NCI-H1436 treated with DMSO at 0.1 percent for 48 hours (cell line): ENCODE measurements at places on chromosomes 7 and 10.

DNA sequence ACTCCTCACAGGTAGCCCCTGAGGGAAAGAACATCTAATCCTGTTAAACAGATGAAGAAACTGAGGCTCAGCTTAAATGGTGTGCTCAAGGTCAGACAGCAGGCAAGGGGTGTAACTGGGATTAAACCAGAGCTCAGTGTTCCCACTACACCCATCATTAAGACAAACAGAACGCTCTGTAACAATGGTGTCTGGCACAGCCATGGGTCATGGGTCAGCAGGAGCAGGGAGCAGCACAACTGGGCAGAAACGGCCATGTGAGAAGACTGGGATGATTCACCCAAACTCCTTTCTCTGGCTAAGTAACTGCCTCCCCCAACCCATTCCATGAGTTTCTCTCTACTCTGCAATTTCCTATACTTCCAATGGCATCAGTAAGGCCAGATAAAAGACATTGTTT is 85.5 kb upstream of the PDE1C start:
- DNase-seq: no peak

GRCh38 chr10:78739444-78740053 is 329.2 kb upstream of the ZMIZ1 start:
- DNase-seq: no peak

- no peak for DNase-seq
These were observed 36.6 kb upstream of the YAE1 start for GRCh38 chr7:39529582-39529981.

- peak; percentile 26 for DNase-seq
These were observed 22.7 kb downstream of the ARL3 start for GRCh38 chr10:102691285-102692066.

DNA sequence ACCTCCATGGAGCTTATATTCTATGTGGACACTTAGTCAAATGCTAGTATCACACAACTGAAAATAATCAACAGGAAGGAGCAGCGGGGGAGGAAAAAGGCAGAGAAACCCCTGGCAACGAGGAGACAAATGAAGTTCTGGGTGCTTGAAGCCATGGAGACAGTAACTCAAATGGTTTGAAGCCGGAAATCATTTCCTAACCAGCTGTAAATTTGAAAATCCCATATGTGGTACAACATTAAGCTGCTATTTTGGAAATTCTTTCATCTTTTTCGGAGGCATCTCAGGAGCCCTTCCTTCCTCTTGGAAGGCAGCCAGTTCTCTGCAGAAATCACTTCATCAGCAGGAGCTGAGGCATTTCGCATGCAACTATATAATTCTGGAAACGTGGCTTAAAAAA is 91.4 kb downstream of the PPP1R3C start:
- no peak for DNase-seq

DNA sequence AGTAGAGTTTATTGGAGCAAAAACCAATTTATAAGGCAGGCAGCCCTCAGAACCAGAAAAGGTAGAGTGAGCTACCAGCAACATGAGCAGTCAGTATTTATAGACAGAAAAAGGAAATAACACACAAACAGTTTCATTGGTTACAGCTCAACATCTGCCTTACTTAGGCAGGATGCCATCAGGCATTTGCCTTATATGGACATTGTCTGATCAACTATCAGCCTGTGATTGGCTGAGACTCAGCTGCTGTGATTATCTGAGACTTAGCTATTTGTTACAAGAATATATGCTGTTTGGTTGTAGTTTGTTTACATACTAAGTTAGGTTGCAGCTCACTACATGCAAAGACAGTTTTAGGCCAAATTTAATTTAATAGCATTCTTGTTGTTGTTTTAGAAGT is 60.4 kb upstream of the CDK1 start:
- DNase-seq: no peak

GRCh38 chr10:116766241-116766827 is 24.0 kb upstream of the HSPA12A start:
- no peak for DNase-seq

- no peak for DNase-seq
These were observed 21.9 kb upstream of the CREB5 start for GRCh38 chr7:28390426-28390825.

DNA sequence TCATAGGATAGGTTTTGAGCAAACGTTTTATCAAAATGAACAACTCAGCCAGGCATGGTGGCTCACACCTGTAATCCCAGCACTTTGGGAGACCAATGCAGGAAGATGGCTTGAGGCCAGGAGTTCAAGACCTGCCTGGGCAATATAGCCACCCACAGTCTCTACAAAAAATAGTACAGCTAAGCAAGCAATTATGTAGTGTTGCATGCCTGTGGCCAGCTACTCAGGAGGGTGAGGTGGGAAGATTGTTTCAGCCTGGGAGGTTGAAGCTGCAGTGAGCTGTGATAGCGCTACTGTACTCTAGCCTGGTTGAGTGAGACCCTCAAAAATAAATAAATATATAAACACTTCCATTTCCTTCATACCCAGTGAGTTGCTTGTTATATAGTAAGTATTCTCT is 67.1 kb downstream of the LSMEM1 start:
- DNase-seq: no peak

DNA sequence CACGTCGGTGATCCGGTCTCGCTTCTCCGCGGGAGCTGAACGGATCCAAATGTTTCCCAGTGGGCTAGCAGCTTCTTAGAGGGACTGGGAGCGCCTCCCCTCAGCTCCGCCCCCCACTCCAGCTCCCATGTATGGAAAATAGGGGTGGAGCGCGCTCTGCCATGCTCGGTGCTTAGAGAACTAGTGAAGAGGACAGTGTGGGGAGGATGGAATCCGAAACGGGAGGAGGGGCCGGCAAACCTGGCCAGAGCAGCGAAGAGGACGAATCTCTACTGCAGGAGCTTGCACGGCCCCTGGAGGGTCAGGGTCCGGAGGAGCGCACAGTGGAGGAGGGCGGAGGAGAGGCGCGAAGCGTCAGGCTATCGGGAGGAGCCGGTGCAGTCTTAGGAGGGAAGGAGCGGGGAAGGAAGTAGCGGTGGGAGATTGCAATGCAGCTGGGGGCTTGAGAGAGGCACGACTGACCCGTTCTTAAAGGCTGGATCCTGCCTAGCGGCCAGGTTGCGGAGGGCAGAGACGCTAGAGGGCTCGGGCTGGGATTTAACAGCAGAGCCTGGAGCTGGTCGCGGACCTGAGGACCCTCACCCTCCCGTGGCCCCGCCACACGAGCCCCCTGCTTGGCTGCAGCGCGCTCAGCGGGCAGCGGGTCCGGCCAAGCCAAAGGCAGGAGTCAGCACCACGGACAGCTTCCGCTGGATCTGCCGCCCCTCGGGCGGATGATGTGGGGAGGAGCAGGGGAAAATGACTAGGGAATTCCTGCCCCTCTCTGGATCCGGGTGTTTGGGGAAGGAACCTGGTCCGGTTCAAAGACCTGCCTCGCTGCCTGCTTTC is at the start of gene PRLHR:
PRLHR (minus strand) TSS at position 51 of the 828 bp plus-strand sequence. CDS start 404 bp downstream, outside the sequence.
- no peak for DNase-seq

DNA sequence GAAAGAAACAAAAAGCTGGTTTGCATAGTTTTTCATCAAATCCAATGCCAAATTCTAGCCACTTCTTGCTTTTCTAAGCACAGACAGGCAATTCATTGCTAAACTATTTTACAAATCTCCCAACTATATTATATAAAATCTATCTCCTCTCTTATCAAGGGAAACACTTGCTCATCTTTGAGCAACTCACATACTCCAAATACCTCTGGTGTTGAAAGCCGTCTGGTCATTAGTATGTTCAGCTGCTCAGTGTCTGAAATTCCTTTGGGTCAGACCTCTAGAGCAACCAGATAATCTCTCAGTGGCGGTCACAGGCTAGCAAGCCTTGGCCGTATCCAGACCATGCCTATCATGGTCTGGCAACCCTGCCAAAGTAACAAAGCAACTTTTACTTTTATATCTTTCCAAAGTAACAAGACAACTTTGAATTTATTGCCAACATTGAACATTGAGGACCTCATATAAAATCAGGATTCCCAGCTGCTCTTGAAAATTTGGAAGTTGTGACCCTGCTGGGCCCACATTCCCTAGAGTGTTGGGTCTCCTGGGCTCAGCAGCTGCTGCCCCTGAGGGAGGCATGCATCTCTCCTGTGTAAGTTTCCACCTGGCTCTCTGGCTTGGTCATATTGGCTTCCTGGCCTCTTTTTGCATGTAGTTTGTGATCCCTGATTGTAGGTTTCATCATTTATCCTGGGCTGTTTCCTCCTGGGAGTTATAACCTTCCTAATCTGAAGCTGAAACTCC is 56.8 kb upstream of the LANCL2 start:
- DNase-seq: no peak

DNA sequence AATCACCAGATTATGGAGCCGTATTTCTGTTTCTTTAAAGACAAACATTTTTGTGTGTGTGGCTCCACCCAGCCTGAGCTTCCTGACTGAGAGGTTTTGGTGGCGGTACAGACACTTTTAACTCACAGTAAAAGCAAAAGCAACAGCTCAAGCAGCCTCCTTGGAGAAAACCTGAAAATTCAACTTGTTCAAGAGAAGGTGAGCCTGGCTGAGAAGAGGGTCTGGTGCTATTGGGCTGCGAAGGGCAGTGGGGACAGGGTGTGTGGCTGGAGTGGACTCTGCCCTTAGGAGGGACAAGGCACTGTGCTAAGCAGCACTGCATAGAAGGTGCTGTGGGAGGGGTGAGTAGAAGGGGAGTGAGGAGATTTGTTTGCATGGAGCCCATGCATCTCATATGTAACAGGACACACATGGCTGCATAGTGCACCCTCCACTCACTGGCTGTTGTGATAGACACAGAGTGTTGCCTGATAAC is at the start of gene GIMAP7:
GIMAP7 (plus strand) TSS at position 125 of the 475 bp plus-strand sequence. CDS start 5,103 bp downstream, outside the sequence.
- DNase-seq: no peak

DNA sequence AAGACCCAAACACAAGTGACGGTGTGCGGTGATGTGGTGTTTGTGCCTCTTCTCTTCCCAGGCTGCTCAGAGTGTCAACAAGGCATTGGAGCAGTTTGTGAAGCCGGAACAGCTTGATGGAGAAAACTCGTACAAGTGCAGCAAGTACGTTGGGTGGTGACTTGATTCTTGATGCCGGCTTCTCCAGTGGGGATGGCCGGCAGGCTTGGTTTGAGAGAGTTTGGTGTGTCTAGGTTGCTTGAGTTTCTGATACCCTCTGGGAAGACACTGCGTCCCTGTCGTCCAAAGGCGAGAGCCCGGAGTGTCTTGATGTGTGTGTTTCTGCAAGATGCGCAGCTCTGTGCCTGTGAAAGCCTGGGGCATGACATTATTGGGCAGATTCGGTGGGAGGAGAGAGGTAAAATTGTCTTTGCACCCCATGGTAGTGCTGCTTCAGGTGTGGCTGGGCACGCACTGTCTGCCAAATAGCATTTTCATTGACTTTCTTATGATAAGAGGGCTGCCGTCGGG is 111.8 kb downstream of the ANKRD61 start:
- DNase-seq: no peak

DNA sequence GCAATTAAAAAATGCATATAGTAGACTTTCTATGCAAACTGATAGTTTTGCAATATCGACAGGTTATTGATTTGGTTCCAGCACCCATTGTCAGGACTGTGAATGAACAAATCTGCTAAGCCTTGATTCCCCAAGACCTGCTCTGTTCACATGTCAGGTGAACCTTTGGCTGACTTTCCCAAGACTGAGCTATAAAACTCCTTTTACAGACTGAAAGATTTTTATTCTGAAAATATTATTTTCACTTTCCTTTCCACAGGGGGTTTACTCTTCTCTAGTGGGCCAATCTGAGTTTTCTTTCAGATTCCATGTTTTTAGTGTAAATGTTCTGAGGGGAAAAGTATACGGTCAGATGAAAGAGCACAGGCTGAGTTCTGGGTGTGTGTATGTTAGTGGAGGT is 199.2 kb upstream of the BMPER start:
- DNase-seq: no peak

DNA sequence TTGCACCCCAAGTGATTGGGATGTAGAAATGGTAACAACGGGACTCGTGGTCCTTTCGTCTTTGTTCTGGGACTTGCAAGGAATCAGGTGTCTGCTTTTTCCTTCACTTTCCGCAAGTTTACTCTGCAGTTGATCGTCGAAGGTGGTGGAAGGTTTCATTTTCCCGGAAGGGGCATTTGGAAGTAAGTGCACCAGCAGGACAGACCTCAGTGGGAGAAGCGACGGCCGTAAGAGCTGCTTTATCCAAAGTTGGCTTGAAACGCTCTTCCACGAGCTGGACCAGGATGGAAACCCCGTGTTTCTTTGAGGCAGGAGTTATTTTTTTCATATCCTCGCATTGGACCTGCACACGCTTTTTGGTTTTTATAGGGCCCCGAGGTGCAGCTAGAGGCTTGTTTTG is 1.2 kb downstream of the BRI3 start:
- DNase-seq: no peak
